ENCODE measurements at places on chromosomes 5 and 9.

GRCh38 chr9:110198357-110198756 is 9.6 kb downstream of the C9orf152 start:
- no peak for DNase-seq

GRCh38 chr9:16960084-16960483 is 89.6 kb upstream of the BNC2 start:
- peak; percentile 27 for DNase-seq

DNA sequence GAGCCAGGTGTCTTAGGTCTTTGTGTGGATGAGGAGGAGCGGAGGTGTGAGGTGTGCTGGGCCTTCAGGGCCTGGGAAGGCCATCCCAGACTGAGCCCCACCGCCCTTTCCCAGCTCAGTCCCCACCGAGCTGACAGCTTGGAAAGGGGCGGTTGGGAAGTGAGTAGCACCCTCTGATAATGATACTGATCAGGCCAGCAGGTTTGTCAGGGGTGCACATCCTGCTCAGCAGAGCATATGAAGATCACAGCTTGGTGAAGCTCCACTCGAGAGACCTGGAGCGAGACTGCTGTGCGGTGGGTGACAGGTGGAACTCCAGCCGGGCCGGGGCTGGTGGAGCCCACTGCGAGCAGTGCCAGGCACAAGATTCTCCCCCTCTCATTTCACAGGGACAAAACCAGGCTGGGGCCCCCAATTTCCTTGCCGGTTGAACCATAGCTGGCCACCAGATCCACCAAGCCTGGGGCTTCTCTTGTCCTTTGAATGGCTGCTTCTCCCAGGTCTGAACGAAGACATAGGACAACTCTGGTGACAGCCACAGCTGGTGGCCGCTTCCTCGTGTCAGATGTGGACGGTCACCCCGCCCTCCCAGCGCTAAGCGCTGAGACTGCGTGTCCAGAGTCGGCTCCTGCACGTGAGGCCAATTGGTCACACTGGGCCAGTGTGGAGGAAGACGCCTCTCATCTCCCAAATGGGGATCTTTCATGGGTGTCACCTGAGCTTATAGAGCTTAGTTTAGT is 8.3 kb downstream of the QRFP start:
- DNase-seq, result no peak

DNA sequence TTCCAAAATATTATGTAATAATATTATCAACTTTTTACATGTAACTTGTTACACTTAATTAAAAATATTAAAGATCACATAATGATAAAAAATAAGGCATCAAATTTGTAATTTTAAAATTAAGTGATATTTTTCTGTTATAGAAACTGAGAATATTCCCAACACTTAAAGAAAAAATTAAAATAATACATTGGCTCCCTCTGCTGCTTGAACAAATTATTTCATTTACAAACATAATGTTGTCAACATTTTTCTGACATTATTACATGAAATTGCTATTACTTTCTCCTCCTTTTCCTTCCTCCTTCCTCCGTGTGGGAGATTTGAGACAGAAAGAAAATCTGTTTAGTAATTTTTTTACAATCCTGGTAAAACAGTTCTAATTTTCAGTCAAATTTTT is 42.3 kb downstream of the RNF180 start:
- DNase-seq, result peak; percentile 15

- DNase-seq, result no peak
Observed at GRCh38 chr5:163161512-163161911, 275.9 kb upstream of the CCNG1 start.

GRCh38 chr9:136201609-136202453 is 3.1 kb downstream of the LHX3 start:
- DNase-seq, result no peak

DNA sequence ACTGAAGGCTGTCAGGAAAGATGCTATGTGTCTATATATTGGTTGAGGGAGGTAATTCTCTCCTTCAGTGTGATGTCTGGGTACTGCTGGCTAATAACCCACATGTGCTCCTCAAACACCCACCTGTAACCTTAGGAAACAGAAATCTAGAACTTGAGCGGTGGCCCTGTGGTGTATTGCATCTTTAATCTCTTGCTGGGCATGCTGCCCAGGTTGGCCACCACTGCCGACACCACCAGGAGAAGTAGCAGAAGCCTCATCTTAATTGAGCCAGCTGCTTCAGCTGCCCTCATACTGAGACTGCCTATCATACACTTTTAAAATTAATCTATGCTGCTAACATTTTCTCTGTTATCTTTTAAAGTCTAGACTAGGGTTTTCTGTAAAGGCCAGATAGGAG is 103.5 kb upstream of the C5orf63 start:
- no peak for DNase-seq

DNA sequence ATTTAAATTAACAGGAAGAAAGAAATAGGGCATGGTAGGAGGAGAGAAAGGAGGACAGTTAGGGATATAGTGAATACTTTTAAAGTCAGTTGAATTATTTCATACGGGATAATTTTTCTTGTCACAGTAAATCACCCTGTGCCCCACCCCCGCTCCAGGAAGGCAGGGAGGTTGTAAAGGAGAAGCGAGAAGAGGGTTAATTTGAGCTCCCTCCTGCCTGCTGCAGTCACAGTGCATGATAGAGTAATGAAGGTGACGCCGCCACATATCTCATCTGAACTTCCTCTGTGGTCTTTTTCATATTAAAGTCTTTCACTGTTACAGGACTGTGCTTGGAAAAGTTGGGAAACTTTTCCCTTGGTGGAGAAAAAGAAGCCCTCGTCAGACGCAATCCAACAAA is 896 bp upstream of the PCSK5 start:
- DNase-seq, result no peak

DNA sequence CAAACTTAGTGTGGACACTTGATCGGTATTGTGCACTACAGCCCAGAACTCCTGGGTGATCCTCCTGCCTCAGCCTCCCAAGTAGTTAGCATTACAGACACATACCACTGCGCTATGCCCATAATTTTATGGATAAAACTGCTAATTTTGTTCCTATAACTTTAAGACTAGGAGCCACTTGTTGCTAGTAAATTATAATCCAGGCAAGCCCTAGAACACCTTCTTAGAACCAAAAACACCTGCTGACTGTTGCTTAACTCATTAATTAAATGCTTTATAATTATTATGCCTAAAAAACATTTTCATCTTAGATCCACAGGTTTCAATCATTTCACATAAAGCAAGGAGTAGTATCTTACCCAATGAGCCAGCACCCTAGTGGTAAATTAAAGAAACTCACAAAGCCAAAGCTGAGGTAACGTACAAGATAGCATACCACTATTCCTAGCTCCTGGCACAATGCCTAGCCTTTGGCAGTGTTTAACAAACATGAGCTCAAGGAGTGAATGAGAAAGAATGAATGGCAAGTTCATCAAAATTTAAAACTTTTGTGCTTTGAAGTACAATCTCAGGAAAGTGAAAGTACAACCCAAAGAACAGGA is 5.4 kb downstream of the MRPS27 start:
- peak; percentile 87 for DNase-seq

- no peak for DNase-seq
Observed at GRCh38 chr9:13032585-13032984, 246.9 kb downstream of the MPDZ start.

DNA sequence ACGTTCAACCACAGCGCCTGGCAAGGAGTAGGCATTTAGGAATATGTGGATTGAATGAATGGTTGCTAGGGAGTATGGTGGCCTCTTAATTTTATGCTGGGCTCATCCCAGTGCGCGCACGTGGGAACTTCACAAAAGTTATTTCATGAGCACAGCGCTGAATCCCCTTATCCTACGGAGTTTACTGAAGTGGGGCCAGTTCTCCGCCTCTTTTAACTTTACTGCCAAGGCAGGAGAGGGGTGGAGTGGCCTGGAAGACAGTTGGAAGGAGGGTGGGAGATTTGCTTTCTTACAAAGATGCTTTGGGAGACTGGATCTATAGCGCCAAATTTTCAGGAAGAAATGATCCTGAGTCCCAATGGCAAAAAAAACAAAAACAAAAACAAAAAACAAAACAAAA is 326.5 kb downstream of the SH3GL2 start:
- no peak for DNase-seq

DNA sequence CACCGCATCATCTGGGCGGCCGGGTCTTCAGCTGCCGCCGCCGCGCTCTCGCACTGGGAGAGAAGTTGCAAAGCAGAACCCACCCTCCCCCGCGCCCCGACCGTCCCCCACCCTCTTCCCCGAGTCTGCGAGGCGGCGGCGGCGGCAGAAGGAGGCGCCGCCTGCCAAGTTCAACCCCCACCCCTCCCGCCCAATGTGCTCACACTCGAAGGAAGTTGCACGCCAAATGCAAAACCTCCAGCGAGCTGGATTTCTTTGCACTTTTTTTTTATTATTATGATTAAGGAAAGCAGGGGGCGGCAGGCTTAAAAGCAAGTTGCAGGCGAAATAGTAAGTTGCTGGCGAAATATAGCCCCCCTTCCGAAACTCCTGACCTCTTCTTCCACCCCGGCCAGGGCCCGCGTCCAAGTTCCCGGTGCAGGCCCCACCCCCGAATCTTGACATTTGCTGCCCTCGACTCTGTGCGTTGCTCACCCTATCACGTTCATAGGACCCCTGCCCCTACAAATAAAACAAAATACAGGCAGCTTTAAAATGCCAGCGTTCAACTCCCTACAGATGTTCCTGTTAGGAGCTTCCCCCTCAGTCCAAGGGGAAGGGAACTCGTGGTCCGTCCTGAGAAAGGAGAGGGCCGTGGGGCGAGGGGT is 1.1 kb upstream of the NR3C1 start:
- peak; percentile 91 for DNase-seq

GRCh38 chr9:96660692-96661248 is 5.7 kb upstream of the PRXL2C start:
- no peak for DNase-seq

DNA sequence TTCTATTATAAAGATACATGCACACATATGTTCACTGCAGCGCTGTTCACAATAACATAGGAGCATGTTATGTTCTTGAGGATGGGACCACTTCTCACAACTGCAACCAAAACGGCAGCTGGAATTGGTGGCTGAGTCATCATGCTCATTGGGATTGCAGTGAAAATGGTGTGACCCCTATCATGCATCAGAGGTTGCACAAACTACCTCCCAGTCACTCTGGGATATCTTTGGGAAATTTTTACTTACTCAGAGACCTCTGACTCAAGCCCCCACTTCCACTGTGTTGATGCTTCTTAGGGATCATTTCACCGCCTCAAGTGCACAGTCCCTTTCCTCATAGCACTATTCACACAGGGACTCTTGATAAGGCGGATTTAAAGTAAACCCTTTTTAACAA is 474.1 kb downstream of the BNC2 start:
- DNase-seq, result peak; percentile 64

DNA sequence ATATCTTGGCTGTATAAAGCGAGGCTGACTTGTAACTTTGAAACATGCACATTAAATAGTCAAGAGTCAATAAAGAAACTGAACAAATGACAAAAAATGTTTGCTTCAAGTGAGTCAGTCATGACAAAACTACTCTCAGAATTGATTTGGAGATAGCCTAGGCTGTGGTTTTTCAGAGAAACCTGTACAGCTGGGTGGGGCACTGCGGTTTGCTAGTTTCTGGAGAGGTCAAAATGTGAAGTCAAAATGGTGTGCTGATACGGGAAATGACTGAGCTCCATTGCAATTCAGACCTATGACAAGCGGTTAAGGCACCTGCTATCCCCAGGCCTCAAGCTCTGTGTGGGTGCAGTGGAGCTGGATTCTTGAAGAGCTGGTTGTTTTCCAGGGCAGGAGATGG is 10.3 kb upstream of the CD180 start:
- DNase-seq, result peak; percentile 7

GRCh38 chr9:80550181-80550580 is 978.4 kb downstream of the TLE4 start:
- DNase-seq, result no peak

DNA sequence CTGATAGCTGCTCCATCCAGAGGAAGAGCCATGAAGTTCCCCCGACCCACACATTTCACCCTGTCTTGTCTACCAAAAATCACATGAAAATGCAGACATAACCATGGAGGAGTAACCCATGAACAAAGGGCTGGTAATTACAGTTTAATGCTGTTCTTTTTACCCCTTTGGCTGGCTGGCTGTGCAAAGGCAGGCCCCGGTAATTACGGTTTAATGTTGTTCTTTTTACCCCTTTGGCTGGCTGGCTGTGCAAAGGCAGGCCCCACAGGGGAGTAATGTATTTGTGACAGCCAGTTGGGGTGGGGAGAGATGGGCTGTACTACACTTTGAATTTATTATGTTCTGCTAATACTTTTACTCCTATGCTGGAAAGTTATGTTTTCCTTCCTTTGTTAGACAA is 41.7 kb downstream of the PIK3R1 start:
- no peak for DNase-seq

- no peak for DNase-seq
Observed at GRCh38 chr9:35976726-35977125, 18.8 kb upstream of the OR2S2 start.

DNA sequence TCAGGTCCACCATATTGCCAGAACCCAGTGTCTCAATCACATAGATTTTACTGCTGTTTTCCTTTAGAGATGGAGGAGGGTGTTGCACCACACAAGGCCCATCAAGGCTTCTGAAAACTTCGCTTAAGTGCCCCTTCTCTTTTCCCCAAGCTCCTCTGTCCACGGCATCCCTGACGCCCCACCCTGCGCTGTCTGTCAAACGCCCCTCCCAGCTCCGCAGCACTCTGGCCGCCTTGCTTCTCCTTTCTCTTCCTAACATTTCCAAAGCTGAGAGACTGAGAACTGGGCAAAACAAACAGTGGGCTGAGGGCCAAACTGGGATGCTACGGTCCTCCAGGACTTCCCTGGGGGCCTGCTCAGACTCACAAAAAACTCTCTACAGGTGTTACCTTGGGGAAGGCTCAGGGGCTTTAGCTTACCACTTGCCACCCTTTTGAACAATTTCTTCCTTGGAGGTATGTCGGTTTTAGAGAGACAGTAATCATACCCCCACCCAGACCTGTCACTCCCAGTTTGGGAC is 28.3 kb upstream of the ERGIC1 start:
- no peak for DNase-seq

GRCh38 chr5:150484964-150485692 is 22.8 kb upstream of the NDST1 start:
- peak; percentile 20 for DNase-seq

- DNase-seq, result no peak
Observed at GRCh38 chr5:57839437-57840079, 356.9 kb upstream of the ACTBL2 start.

GRCh38 chr9:127426756-127427155 is 2.6 kb downstream of the ZNF79 start:
- DNase-seq, result no peak

GRCh38 chr9:129223551-129224208 is 45.6 kb upstream of the IER5L start:
- no peak for DNase-seq

DNA sequence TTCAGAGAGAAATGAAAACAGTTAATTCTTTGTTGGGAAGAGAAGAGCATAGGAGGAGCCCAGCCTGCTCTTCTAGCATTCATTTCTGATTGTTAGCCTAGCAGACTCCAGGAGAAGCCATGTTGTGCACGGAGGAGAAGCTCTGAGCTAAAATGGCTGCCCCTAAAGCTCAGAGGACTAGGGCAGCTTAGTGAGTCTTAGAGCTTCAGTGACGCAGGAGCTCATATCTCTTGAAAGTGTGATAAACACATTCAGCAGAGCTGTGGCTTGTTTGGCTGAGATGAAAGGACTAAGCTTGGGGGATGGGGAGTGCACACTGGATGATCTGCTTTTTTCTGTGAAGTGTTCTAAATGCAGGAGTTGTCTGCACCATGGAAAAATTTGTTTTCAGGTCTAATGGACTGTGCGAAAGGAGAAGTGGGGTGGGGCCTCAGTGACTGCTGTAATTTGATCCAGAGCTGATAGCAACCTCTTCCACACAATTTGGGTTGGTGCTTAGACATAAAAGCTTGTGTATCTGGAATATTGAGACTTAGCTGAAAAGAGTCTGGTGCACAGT is 58.5 kb downstream of the ZNF462 start:
- DNase-seq, result peak; percentile 95

All from amniotic epithelial cell (primary cell).